ENCODE measurements at places on chromosomes 6 and 20.

DNA sequence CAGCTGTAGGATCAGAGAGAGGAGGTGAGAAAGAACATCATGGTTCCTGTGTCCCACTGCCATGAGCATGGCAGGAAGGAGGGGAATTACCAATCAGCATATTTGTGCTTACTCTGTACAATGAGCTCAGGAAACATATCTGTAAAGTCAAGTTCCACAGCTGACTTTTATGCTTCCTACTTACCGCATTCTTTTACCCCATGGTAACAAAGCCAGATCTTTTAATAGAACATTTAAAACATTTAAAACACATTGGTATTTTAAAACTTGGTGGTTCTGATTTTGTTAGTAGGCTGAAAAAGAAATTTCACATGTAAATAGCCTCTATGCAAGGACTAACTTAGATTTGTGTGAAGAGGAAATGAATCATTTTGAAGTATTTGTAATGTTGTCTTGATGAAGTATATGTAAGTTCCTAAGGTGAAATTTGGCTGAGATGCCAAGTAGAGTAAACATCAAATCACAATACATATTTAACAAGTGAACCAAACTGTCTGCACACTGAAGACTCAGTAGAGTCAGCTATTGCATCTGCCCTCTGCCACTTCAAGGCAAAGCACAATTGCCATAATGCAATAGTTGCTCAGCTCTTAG is 114.7 kb downstream of the GJA10 start:
- DNase-seq = no peak

- no peak for DNase-seq
These were observed 34.3 kb upstream of the AGPAT4 start for GRCh38 chr6:161308075-161308655.

- no peak for DNase-seq
These were observed 1.6 kb upstream of the RPF2 start for GRCh38 chr6:110980227-110980626.

- DNase-seq = no peak
These were observed 44.5 kb downstream of the RAMACL start for GRCh38 chr6:166541876-166542579.

DNA sequence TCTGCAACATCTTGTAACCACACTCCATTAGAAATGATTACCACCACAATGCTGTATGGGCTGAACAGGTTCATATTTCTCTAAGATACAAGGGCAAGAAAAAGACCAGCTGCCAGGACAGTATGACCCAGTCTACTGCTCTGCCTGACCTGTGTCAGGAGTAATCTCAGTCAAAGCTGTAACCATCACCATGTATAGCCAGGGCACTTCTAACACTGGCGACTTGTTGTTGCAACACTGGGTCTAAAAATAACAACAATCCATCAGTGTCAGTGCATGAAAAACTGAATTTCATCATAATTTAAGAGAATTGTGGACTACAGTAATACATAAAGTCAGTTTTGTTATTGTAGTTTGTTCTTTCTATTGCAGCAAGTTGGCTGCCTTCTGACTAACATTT is 738.6 kb upstream of the ADGRB3 start:
- DNase-seq = no peak

DNA sequence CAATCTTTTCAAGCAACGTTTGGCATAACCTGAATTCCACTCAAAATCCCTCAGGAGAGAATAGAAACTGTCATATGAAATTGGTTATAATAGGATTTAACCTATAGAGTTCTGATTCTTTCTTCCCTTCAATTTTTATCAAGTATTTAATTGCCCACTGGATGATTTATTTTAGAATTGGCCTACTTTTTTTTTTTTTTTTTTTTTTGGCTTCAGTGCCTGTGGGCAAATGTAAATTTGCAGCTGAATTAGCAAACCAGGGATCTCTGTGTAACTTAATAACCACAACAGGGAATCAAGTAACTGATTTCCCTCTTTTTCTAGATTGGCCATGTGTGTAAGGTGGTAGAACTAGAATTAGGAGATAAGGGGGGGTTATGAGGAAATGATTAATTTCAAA is 157.0 kb downstream of the SOX4 start:
- DNase-seq = peak; percentile 44

DNA sequence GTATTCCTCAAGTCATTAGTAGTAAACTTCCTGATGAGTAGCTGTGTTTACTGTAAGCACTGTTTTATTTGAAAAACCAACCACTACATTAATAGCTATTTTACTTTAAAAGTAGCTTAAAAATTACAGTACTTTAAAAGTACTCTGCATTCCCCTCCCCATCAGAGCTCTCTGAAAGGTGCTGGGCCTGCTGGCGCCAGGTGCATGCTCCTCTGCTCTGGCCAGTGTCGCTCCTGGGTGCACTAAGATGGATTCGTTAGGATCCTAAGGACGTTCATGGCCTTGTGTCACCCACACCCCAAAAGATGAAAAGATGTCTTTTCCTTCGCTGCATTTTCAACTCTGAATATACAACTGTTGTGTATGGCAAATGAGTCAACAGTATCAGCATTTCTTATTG is 43.9 kb upstream of the KIF25 start:
- DNase-seq = no peak

DNA sequence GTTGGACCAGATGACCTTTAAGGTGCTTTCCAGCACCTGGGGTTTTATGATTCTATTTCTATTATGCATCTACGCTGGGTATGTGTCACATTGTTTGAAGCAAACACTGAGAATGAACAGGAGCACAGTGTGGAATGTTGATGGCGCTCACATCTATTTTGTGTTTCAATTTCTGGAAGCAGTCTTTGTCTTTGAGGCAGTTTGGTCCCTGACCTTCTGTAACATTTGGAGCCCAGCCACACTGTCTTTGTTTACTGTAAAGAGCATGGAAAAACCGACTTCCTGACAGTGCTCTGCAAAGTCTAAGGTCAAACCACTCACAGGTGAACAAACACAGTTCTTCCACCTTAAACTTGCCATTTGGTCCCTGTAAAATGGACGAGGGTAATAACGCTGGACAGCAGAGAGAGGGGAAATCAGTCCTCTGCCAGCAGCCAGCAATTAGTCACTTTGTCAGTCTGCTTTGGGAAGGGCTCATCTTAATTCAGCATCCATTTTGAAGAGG is 155.5 kb downstream of the PRL start:
- DNase-seq = peak; percentile 54

DNA sequence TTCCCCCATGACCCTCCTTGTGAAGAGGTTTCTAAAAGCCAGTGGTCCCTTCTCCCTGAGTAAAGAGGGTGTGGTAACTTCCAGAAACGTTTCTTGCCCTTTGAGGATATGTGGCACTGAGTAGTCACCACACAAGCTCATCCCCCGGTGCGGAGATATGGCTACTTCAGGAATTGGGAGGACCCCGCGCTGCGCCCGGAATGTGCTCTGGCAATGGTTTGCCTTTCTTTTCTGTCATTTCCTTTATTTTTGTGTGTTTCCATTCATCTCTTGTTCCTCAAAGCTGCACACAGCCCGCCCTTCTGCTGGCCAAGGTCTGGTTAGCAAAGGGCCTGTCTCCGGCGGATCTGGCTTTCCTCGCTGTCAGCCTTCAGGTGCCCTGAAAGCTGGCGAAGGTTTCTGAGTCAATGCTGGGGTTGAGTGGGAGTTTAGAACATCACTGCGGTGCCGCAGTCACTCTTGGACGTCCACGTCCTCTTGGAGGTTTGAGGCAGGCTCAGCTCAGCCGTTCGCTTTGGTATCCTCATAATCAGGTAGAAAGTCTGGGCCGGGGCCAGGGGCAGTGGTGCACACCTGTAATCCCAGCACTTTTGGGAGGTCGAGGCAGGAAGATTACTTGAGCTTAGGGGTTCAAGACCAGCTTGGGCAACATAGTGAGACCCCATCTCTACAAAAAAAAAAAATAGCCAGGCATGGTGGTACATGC is 67.2 kb downstream of the TCP11 start:
- DNase-seq = no peak

DNA sequence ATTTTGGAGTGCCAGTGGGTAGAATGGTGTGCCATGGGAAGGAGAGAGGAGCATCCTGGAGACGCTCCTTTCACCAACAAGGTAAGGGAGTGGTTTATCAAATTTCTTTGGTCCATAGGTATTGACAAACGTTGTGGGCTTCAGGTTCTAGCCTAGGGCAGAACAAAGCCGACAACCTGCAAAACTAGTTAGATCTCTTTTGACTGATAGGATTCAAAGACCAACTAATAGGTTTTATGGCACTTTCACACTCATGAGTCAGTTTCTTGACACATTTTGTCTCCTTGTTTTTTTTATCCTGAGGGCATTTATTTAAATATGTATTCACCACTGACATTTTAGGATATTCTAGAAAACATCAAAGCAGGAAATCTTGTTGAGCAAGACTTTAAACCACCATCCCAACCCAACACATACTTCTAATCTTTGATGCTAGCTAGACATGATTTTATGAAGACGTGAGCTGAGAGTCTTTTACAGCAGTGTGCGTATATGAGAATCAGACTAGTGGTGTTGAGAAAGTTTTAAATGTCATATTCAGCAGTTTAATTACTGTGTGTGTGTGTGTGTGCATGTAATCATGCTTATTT is 370.4 kb upstream of the HSF2 start:
- DNase-seq = no peak

DNA sequence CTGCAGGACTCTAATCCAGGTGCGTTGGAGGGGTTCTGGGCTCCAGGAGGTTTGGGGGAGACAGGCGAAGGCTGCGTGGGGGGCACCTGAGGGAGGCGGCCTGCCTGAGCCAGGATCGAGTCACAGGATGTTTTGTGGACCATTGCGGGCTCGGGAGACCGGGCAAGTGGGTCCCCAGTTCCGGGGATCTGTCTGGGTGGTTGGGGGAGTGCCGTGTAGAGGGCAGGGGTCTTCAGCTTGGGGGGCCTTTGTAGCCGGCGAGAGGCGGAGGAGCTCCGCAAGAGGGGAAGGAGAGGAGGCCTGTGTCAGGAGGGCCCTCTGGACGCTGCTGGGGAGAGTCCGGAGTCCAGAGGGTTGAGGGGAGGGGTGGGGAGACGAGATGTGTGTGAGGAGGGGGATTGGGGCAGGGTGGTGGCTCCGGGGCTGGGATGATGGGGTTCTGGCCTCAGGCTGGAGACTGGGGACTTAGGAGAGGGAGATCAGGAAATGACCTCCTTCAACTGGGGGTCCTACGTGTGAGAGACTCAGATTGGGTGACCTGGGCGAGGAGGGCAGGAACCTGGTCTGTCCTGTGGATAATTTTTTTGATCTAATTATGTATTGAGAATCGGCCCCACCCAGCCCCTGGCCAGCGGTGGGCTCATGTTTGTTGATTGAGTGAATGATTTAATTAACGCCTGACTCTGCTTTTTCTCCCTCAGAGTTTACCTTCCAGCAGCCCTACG is 505 bp downstream of the SNAI1 start:
- DNase-seq = no peak

- DNase-seq = no peak
These were observed 1.8 kb downstream of the TREM1 start for GRCh38 chr6:41284726-41285125.

- no peak for DNase-seq
These were observed 83.2 kb downstream of the CDC5L start for GRCh38 chr6:44470746-44471145.

DNA sequence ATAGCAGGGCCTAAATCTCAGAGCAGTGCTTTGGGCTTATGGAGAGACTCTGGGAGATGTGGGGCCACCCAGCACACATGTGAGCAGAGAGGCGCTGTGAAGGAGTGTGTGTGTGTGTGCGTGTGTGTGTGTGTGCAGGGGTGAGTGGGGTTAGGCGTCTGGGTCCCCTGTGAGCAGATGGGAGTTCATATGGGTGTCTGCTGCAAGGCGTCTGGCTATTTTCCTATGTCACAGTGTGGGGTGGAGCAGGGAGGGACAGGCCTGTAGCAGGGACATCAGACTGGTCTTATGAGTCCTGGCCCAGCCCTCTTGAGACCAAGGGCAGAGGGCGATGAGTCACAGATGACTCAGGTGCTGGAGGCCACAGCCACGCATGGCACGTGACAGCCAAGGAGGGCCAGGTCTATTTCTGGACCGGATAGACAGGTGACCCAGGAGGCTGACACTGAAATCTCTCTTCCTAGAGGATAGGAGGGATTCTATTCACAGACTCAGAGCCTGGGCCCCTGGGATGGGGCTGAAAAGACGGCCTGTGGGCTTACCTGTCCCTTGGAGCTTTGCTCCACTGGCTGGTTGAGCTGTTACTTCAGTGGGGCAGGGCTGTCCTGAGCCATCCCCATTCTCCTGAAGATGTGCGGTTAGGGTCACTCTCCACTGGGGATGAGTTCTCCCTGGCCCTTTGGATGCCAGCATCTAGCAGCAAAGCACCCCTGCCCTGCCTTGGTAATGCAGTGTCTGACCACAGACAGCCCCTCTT is 28.9 kb downstream of the VEGFA start:
- no peak for DNase-seq

DNA sequence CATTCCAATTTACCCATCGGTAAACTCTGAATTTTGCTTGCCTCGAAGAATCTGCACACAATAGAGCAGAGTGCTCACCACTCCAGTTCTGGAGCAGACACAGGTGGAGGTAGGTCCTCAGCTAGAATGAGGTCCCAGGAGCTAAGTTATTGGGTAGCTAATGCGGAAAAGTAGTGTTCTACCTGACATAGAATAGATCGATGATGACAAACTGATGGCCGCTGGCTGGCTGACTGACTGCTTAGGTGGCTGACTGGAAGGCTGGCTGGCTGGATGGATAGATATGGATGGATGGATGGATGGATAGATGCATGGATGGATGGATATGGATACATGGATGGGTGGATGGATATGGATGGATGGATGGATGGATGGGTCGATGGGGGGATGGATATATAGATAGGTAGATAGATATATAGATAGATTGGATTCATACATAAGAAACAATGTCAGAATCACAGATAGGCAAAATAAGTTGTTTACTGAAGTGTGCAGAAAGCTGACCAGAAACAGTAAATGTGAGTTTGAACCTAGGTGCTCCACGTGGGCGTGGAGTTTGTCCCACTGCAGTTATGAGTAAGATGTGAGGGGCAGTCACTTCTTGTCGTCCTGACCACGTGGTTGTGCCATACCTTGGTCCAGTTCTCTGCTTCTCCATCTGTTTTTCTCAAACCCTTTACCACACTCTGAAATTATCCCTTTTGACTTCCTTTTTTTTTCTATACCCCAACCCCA is 62.1 kb downstream of the TBXT start:
- DNase-seq = no peak

DNA sequence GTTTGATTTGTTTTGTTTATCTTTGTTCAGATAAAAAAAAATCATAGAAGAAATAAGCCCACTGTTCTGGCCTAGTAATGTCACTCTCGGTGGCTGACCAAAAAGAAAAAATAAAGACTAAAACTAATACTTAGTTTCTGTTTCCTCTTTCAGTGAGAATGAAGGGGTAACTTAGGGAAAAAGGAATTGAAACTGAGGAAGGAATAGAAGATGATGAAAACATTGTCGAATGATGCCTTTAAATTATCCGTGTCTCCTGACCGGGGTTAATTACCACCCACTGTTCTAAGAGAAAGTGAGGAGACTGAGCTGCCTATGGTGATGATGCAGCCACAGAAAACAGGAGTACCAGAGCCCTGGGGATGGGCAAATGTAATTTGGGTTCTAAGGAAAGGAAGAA is 73.1 kb downstream of the PTCHD4 start:
- no peak for DNase-seq

GRCh38 chr6:128244751-128245405 is 275.5 kb downstream of the PTPRK start:
- DNase-seq = no peak
